Fibroblast of skin of right biceps (primary cell): ENCODE measurements at places on chromosomes 1 and 21.

GRCh38 chr21:31556662-31557061 is 102.8 kb upstream of the SOD1 start:
- no peak for DNase-seq

GRCh38 chr1:168136709-168137514 is at the start of gene GPR161:
GPR161 (minus strand) TSS chr1:168136930; CDS start chr1:168104850, 32,080 bp downstream.
- peak; percentile 58 for DNase-seq

DNA sequence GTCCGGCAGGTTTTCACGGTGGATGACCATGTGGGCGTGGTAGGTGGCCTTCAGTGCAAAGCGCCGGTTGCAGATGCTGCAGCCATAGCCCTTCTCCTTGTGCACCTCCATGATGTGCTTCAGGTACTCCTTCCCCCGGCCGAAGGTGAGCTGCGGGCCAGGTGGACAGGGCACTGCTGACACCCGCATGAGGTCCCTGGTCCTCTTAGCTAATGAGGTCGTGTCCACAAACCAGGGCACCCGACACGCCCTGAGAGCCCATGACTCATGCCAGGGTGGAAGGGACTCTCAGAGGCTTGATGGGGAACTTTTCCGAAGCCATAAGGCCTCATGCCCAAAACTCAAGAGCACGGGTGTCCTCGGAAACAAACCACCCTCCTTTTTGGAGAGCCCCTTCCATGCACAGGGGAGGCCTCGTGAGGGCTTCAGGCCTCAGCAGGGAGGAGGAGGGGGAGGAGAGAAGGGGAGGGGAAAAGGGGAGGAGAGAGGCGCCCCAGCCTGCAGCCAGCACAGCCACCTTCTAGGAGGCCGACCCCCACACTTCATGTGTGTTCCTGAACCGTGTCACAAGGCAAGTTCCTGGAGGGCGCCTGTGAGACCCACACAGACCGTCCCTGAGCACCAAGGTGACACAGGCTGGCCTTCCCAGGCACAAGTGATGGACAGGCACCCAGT is 54.4 kb upstream of the RIPK4 start:
- DNase-seq, result no peak

DNA sequence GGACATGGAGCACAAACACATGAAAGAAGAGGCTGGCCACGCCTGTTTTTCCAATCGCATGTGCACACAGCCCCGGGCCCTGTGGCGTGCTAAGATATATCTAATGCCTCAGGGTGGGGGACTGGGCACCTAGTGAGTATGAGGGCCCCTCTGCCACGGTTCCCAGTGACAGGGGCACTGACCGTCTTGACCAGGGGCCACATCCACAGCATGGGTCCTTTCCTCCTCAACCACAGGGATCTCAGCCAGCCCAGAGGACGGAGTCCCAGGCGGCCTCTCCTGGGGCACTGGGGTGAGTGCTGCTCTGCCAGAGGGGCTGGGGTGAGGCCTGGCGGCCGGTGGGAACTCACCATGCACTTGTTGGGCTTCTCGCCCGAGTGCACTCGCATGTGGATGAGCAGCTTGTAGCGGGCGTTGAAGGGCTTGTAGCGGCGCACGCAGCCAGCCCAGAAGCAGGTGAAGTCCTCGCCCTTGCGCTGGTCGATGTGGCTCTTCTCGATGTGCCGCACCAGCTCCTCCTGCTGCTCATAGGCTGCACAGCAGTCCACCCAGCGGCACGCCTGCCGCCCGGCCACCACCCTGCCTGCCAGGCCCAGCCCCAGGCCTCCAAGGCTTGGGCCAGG is 134.7 kb downstream of the DMRTB1 start:
- DNase-seq, result no peak

GRCh38 chr1:24018611-24019580 is 38.8 kb upstream of the SRSF10 start:
- peak; percentile 99 for DNase-seq

- DNase-seq, result no peak
Observed at GRCh38 chr1:228861832-228862180, 126.5 kb downstream of the RHOU start.

DNA sequence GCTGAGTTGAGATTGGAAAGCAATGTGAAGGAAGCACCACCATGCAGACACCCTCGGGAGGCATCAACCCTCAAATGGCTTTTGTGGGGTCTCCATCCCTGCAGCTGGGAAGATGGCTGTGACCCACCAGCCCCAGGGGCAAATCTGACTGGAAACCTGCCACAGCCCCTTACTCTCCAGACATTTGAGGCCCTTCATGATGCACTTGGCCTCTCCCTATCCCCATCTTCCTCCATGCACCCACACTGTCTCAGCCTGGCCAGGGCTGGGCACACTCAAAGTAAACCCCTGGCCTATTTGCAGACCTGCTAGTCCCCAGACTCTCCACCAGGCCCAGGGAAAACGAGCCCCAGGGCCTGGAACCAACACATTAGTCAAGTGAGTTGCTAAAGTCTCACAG is 205.2 kb downstream of the MATN1 start:
- no peak for DNase-seq

DNA sequence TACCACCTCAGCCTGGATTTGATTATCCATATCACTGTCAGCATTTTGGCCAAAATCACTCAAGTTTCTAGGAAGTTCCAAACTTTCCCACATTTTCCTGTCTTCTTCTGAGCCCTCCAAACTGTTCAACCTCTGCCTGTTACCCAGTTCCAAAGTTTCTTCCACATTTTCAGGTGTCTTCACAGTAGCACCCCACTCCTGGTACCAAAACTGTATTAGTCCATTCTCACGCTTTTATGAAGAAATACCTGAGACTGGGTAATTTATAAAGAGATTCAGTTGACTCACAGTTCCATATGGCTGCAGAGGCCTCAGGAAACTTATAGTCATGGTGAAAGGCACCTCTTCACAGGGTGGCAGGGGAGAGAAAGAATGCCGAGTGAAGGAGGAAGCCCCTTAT is 39.4 kb downstream of the STXBP3 start:
- DNase-seq, result no peak

- peak; percentile 41 for DNase-seq
Observed at GRCh38 chr1:187051618-187052232, 223.0 kb downstream of the PLA2G4A start.

- peak; percentile 32 for DNase-seq
Observed at GRCh38 chr1:154463512-154463990, 38.5 kb upstream of the TDRD10 start.

DNA sequence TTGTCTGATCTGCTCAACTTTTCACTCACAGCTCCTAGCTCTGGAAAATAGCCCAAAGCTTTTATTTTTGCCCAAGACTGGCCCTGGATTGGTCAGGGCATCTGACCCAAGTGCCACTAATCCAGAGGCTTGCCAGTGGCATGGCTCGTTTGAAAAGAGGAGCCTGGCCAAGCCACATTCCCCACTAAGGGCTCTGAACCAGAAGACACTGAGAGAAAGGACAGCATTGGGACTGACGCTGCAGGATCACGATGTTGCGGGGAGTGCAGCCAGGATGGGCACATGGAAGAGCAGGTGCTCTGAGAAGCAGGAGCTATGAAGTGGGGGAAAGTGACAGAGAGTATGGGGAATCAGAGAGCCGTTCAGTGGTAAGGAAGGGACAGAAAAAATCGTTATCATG is 44.9 kb upstream of the TSPAN2 start:
- no peak for DNase-seq
